ENCODE measurements at places on chromosomes 1 and 21.

GRCh38 chr1:162536511-162536910 lies 25.0 kb upstream of the UAP1 start:
- no peak for DNase-seq

DNA sequence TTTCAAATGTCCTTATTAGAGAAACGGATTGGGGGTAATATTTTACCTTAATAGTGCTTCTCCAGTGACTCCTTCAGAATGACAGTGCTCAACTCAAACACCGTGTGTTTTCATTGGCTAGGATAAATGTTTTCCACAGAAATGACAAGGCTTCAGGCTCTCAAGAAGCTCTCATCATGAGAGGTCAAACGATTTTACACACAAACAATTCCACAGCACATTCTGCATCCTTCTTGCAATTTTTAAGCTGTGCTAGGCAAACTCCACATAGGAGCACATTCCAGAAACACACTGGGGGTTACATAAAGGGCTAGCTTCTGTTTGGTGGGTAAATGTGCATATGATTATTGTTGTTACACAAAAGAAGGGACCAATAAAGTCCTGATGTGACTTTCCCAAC lies 75.5 kb upstream of the IPO9 start:
- no peak for DNase-seq

- DNase-seq: no peak
These were observed 28.2 kb upstream of the FAM131C start for GRCh38 chr1:16101623-16102022.

GRCh38 chr1:2317230-2318065 lies 73.9 kb downstream of the MORN1 start:
- no peak for DNase-seq

GRCh38 chr1:232111611-232112010 lies 485.0 kb downstream of the DISC1 start:
- no peak for DNase-seq

DNA sequence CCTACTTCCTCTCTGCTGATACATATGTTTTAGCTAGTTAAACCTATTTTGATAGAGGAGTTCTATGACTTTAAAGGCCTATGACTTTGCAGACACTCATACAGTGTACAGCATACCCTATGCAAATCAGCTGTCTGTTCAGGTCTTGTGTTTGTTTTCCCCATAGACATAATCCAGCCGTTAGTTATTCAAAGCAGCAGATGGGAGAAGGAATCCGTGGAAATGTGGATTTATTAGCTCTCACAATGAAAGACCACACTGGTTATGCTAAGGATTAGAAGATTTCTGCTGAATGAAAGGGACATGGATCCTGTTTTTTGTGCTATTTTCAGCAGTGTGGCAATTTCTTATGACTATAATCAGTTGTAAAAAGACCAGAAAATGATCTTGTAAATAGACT lies 59.8 kb downstream of the MAST2 start:
- DNase-seq: no peak

GRCh38 chr1:38740487-38740886 lies 119.1 kb downstream of the RRAGC start:
- DNase-seq: no peak

DNA sequence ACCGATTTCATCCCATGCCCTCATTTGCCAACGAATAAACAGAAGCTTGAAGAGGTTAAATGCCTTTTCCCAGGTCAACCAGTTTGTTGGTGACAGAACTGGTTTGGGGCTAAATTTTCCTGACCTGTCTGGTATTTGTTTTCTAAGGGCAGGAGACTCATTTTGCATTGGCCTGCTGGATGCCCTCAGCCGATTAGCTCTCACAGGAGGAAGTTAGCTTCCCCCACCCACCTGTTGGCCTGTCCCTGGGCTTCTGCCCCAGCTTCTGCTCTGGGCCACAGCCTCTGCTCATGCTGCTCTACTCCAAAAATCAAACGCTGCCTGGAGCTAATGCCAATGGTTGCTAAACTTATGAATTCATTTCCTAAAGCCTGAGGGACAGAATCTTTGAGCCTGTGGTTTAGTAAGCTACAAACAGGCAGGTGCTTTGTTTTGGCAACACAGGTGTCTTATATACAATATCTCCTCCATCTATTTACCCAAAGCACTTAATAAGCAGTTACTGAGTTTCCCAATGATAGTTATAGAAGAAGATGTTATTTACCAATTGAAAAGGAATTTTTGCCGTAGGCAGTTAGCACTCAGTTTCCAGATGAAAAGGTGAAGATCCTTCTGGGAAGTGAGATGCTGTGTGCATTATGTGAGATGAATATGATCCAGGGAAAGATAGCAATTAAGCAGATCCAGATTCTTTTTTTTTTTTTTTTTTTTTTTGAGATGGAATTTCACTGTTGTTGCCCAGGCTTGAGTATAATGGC lies 82.3 kb downstream of the TM2D1 start:
- DNase-seq: no peak

DNA sequence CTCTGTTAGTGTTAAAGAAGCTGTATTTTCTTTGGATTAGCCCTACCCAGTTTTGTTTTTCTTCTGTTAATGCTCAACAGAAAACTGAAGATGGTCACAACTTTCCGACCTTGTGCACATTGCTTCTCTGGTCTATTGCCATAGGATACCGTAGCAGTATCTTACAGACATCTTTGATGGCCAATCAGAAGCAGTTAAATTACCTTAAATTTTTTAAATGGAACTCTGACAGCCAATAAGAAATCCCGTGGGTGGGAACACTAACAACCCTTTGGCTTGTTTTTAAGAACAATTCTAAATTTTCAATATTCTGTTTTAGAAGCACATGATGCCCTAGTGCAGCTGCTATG lies 17.2 kb downstream of the NFYC start:
- DNase-seq: no peak

GRCh38 chr21:42750737-42751530 lies 97.5 kb downstream of the PDE9A start:
- no peak for DNase-seq

DNA sequence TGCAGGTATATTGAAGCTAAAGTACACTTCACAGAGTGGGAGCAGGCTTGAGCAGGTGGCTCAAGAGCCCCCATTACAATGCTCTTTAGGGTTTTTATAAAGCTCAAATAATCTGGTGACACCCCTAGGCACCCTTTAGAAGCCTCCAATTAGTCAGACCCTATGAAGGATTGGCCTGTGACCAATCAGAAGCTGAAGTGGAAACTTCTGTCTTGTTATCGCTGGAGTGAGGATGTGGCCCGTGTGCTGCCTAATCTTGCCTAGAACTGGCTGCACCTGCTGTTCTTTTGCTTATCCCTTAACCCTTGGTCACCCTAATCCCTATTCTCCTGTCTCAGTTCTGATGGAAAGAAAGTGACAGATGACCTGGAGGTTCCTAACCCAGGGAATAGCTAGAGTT lies 70.8 kb upstream of the ABCG1 start:
- no peak for DNase-seq

DNA sequence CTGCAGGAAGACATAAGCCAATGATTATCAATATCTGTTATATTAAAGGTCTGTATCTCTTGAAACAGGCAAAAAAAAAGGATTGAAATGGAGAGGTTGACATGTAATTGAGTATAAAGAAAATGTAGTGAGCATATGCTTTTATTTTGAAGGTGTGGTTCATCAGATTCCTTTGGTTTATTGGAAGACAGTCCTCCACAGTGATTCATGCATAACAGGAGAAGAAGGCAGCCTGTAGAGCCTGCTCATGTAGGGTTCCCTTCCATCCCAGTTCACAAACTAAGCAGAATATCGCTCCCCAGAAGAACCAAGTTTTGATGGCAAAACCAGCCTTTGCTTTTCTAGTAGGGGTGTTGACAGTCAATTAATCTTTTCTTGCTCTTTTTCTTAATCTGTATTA lies 1016.8 kb upstream of the ADGRL4 start:
- no peak for DNase-seq

DNA sequence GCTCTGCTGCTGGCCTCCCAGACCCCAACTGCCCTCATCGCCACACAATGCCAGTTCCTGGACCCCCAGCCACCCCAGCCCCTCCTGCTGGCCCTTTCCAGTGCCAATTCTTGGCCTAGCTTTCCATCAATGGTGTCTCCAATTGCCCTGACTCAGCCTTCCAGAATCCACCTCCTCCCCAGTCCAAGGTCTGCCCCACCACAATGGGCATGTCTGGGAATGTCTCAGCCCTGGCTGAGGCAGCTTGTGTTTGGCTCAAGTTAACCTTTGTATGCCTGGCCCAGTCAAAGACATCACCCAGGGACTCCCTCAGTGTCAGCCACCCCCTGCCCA lies 16.4 kb downstream of the ALDH4A1 start:
- DNase-seq: no peak

GRCh38 chr1:159895286-159895685 lies 4.7 kb downstream of the CFAP45 start:
- DNase-seq: no peak

GRCh38 chr21:45264912-45265515 lies 22.7 kb downstream of the POFUT2 start:
- DNase-seq: no peak

DNA sequence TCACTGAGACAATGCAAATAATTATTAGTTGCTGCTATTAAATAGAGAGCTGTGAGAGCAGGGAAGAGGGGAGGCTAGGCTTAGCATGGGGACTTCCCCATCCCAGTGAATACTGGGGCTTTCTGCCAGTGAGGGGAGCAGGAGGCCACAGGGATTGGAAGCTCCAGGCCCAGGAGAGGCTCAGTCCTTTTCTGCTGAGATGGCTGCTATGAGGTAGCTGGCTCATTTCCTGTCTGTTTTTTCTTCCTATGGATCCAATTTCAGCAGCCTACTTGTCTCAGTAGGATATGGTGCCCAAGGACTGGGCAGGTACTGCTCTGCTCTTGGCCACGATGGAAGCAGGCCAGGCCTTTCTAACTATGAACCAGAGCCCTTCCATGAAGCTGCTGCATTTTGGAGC lies 10.0 kb downstream of the STMN1 start:
- no peak for DNase-seq

- no peak for DNase-seq
These were observed 250.4 kb upstream of the HOOK1 start for GRCh38 chr1:59564192-59564891.

- DNase-seq: no peak
These were observed 239.0 kb downstream of the USH2A start for GRCh38 chr1:216184126-216184680.

GRCh38 chr1:96338622-96339021 lies 383.0 kb upstream of the PTBP2 start:
- no peak for DNase-seq

GRCh38 chr1:15603050-15603965 lies 13.9 kb upstream of the DDI2 start:
- DNase-seq: peak; percentile 93

GRCh38 chr1:197911857-197912696 lies 5.1 kb upstream of the LHX9 start:
- no peak for DNase-seq

- DNase-seq: no peak
These were observed 15.4 kb upstream of the GUCA2B start for GRCh38 chr1:42137766-42138165.
